GM12878 (cell line): ENCODE measurements at places on chromosomes 2 and 18. TPM values are rescaled to one million over a fixed set of nuclear protein-coding genes. Genes with fewer than 3 reads are reported as not detected.

- DNase-seq: no peak
Measured at GRCh38 chr18:36108601-36109000, 20.5 kb downstream of the SLC39A6 start.

DNA sequence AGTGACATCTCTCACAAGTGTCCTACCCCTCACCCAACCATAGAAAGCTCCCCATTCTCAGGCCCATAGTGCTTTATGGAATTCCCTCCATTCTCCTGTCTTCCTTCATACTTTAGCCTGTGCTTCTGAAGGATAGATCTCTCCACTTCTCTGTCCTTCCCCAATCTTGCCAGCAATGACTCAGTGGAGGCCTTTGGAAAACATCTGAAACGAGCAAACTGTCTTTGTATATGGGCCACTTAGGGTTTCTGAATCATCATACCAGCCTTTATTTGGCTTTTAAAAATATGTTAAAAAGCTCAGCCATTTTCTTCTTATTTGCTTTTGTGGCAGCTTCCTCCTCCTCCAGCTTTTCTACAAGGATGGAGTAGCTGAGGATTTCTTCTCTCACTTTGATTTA is 65.6 kb upstream of the ZNF385B start:
- DNase-seq: no peak

NGEF gene
- not detected in 2 replicates for polyA plus RNA-seq

IL18RAP gene
- polyA plus RNA-seq: 0.54 TPM in 1 of 2 replicates, not detected in the other

CFAP221 gene
- not detected in 2 replicates for polyA plus RNA-seq

- no peak for DNase-seq
Measured at GRCh38 chr18:12307701-12308385, at the start of gene TUBB6. TSS of gene TUBB6 (plus strand) at chr18:12308241. CDS start at chr18:12308293, 52 bp downstream.

XIRP2 gene
- not detected in 2 replicates for polyA plus RNA-seq

GRCh38 chr18:75221897-75222296 is 11.3 kb downstream of the TSHZ1 start:
- no peak for DNase-seq

- DNase-seq: no peak
Measured at GRCh38 chr2:107721178-107721577, 105.5 kb upstream of the RGPD4 start.

- DNase-seq: no peak
Measured at GRCh38 chr2:129375632-129376425, 603.6 kb upstream of the RAB6C start.

GRCh38 chr2:83826577-83826976 is 632.5 kb downstream of the SUCLG1 start:
- no peak for DNase-seq

ABCA12 gene
- polyA plus RNA-seq: 5.7 and 7.8 TPM in 2 replicates

GRCh38 chr2:56147907-56148306 is 35.9 kb upstream of the CCDC85A start:
- DNase-seq: no peak

ALLC gene
- not detected in 2 replicates for polyA plus RNA-seq

DNA sequence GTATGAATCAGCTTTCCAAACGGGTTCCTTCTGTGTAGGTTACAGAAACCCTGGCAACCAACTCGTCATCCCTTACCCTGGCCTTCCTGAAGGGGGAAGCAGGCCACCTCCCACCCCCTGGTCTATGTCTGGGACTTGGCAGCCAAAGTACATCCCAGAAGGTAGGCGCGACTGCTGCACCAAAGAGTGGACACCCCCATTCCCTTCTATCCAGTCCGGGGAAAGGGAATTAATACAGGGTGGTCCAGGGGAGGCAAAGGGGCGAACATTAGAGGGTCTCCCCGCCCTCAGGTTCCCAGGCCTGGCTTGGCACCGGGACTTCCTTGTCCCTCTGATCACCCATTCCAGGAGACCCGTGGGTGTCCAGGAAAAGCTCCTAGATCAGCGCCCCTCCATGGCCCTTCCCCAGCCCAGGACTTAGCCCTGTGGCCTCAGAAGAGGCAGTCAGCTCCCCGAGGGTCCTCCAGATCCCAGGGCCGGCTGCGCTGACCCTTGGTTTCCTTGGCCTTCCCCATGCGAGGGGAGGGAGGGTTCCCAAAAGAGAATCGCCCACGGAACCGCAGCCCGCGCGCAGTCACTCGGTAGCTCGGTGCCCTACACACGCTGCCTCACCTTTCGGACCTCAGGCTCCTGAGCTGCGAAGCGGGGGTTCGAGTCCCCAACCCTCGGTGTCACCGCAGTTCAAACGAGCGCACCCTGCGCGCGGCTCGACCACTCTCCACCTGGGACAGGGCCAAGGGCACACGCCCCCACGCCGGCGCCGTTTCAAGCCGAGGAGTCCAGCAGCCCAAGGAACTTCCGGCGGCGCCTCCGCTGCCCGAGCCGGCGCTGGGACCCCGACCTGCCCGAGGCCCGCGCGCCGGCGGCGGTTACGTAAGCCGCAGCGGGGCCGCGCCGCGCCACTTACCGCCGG is at the start of gene PER2:
Gene PER2 (minus strand): TSS at position 874 of the 913 bp plus-strand sequence. CDS start 10,674 bp downstream, outside the sequence.
- no peak for DNase-seq

- no peak for DNase-seq
Measured at GRCh38 chr2:178825183-178825582, 18.0 kb upstream of the TTN start.

SCYGR4 gene
- polyA plus RNA-seq: not detected in 2 replicates

ESPNL gene
- 0.05 TPM in 1 of 2 replicates, not detected in the other for polyA plus RNA-seq

DNA sequence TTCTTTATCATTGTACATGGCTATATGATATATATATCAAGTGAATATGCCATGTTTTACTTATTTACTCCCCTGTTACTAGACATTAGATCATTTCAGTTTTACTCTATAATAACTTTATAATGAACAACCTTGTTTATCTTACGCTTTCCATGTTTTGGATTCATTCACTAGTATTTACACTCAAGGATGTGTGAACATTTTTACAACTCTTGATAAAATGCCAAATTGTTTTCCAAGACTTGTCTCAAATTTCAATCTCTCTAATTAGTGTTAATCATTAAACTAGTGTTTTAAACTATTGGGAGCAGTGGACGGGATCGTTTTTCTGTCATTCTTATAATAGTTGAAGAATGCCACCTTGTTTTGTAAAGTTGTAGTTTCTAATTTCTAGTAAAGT is 51.5 kb upstream of the B3GNT7 start:
- DNase-seq: no peak

- DNase-seq: no peak
Measured at GRCh38 chr2:181858600-181858999, 32.9 kb upstream of the ITPRID2 start.

DNA sequence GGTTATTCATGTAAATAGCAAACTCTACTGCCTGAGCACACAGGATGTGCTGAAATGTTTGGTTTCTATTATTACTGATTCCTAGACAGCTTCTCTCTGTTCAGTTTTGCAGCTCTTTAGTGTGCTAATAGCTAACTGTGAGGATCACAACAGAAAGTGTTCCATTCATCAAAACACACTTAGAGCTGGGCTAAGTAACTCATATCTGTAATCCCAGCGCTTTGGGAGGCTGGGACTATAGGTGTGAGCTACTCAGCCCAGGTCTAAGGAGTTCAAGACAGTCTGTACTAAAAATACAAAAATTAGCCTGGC is 63.2 kb downstream of the MOGAT1 start:
- DNase-seq: peak; percentile 41

GGCX gene
- 30.0 and 30.3 TPM in 2 replicates for polyA plus RNA-seq

DNA sequence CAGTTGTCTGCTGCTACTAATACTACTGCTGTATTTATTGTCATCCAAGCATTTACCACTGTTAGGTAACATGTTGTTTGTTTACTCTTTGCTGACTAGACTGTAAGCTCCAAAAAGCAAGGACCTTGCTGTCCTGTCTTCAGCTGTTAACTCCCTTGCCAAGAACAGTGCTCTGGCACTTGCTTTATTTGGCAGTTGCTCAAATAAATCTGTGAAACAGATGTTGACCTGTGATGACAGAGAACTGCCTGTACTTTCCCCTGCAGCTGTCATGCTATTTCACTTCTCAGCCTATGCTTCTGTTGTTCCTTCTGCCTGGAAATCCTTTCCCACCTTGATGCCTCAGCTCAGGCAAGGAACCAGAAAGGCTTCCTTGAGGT is 181.2 kb downstream of the ATAD2B start:
- DNase-seq: no peak

DNA sequence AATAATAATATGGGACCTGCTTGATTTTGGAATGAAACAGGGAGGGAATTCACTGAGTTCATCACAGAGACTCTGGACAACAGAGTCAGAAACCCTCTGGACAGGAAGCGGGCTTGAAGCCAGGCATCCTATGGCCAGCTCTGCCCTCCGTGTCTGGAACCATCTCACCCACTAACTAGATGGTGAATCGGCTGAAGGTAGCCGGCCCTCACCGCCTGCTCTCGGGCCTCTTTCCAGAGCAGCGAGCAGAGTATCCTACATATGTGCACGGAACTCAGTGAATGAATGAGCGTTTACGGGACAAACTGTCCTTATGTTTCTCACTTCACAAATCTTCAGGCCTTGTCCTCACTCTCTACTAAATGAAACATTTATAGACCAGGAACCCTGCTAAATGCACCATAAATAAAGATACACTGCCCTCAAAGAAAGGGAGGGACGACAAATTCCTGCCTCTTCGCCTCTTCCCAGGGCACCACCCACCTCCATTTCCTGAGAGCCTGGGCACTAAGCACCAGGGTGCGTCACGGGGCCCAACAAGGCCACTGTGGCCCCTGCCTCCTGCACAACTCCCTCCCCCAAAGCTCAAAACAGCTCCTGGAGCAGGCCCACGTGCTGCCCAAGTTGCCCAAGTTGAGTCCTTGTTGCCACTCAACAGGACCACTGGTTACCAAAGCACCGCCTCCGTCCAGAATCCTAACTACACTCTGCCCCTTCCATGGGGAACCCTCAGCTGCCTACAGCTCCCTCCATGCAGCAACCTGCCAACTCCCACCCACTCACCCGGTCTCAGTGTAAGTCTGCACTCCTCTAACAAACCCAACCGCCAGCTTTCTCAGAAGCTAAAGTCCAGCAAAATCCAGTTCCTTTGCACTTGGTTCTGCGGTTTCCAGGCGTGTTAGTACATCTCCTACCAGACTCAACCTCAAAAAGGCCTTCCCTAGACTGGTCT is 1.7 kb downstream of the TBC1D8 start:
- no peak for DNase-seq

RAB17 gene
- polyA plus RNA-seq: not detected in 2 replicates

DNA sequence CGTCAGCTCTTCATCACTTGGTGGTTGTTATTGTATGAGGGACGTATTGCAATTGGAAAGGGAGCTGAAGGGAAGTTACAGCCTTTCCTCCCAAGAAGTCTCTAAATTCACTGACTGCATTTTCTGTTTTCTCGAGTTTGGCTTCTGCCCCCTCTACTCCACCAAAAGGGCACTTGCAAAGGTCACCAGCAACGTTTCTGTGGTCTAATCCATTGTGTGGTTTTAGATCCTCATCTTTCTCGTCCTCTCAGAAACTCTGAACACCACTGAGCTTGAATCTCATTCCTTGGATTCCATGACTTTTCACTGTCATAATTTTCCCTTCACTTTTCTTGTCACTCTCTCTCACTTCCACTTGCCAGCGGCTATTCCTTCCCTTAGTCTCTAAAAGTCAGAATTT is 308.0 kb downstream of the AFF3 start:
- no peak for DNase-seq

DNA sequence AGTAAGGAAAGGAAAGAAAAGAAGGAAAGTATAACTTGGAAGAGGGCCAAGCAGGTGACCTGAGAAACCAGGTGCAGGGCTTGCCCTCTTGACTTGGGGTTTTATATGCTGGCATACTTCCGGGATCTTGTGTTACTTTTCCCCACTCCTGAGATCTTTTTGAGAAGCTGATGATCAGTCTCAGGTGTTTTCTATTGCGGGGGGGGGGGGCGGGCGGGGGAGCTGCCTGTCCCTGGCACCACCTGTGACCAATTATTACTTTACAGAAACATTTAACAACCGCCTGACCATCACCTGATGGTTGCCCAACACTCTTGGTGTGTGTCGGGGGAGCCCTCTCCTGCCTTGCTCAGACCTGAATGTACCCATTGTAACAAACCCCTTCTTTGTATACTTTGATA is 6.9 kb upstream of the CASP10 start:
- DNase-seq: no peak

GRCh38 chr2:3312576-3313345 is 64.9 kb downstream of the EIPR1 start:
- no peak for DNase-seq

ADD2 gene
- 0.11 and 0.13 TPM in 2 replicates for polyA plus RNA-seq

- peak; percentile 82 for DNase-seq
Measured at GRCh38 chr2:8606226-8606625, 75.6 kb upstream of the ID2 start.

- DNase-seq: no peak
Measured at GRCh38 chr18:23268641-23269040, 133.4 kb downstream of the CABLES1 start.

GRCh38 chr2:144163592-144163991 is 356.3 kb downstream of the ZEB2 start:
- no peak for DNase-seq

DNA sequence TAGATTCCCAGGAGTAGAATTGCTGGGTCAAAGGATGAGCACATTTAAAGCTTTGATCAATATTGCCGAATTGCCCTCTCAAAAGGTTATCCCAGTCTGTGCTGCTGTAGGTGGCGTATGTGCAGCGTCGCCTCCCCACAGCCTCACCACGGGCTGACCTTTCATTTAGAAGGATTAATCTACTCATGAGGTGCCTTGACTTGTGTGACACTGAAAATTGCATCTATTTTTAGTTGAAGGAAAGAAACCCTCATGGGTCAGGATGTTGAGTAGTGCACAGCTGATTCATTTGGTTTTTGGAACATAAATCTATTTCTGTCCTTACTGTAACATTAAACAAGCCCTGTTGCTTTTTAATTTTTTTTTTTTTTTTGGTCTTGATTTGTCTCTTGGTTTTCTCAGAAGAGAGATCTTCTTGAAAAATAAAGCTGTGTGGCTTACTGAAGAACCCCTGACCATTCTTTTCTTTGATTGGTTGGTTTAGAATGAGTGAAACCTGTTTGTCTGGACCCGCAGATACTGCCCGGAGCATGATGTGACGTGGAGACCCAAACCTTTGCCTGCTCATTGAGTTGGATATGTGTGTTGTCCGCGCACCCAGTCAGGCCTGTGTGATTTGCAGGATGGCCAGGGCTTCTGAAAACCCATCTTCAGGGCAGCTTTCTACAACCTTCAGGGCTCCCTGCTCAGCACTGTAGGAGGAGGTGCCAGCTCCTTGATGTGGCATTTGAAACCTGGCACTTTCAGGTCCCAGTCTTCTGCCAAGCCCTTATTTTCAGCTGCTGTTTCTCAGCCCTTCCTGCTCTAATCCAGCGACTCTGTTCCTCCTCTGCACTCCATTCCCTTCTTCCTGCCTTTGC is 61.0 kb downstream of the LPIN1 start:
- no peak for DNase-seq
